Smooth muscle cell of the brain vasculature (primary cell): ENCODE measurements at places on chromosomes 12 and 14.

GRCh38 chr12:66196806-66197205 is 7.8 kb downstream of the IRAK3 start:
- DNase-seq: no peak

- no peak for DNase-seq
Measured at GRCh38 chr12:47378907-47379306, 299.1 kb upstream of the AMIGO2 start.

GRCh38 chr12:10196210-10196609 is 16.5 kb upstream of the GABARAPL1 start:
- DNase-seq: no peak

DNA sequence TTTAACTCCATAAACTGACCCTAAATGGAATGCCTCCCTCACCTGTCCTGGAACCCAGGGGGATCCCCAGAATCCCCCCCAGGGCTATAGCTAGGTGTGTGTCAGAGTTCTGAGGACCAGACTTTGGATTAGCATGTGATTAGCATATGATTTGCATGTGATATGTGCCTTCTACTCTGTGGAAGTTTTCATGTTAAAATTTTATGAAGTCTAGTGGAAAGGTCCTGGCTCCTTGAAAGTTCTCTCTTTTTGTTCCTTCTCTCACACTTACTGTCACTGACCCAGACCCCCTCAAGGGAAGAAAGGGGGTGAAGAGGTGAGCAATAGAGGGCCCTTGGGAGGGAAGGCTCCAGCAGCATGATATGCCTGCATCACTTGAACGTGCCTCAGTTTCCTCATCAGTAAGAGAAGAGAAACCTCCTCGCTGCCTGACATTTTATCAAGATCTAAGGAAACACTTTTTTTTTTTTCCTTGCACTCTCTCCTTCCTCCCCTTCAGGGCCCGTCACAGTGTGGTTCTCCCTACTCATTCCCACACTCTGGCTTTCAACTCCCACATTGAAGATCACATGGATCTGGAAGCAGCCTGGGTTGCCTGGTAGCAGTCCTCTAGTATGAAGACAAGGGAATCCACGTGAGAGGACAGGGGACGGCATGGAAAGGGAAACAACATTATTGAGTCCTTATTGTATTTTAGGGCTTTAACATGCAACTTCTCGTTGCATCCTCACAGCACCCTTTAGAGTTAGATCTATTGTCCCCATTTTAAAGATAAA is 3.3 kb upstream of the C1QL4 start:
- DNase-seq: no peak

DNA sequence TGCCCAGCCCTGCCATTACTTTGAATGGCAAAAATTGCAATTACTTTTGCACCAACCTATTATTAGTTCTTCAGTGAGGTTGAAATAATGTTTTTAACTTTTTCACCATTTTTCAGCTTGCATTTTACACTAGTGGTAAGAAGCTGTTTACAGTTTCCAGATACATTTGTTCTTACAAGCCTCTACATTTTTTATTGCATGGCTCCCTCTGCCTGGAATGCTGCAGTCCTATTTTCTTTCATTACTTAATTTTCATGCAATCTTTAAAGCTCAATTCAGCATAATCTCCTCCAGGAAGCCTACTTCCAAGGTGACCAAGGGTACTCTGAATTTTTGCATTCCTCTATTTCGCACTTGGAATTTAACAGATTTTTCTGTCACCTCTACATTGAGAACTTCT is 33.4 kb downstream of the CCER1 start:
- DNase-seq: no peak

GRCh38 chr14:60561845-60562746 is 53.1 kb downstream of the SIX6 start:
- DNase-seq: peak; percentile 53

GRCh38 chr12:62730649-62731048 is 204.3 kb downstream of the PPM1H start:
- no peak for DNase-seq

GRCh38 chr12:79322905-79323304 is 367.9 kb downstream of the PAWR start:
- DNase-seq: no peak

GRCh38 chr12:27217590-27217989 is 26.5 kb upstream of the STK38L start:
- no peak for DNase-seq

GRCh38 chr12:11687528-11687927 is 38.1 kb downstream of the ETV6 start:
- DNase-seq: no peak

DNA sequence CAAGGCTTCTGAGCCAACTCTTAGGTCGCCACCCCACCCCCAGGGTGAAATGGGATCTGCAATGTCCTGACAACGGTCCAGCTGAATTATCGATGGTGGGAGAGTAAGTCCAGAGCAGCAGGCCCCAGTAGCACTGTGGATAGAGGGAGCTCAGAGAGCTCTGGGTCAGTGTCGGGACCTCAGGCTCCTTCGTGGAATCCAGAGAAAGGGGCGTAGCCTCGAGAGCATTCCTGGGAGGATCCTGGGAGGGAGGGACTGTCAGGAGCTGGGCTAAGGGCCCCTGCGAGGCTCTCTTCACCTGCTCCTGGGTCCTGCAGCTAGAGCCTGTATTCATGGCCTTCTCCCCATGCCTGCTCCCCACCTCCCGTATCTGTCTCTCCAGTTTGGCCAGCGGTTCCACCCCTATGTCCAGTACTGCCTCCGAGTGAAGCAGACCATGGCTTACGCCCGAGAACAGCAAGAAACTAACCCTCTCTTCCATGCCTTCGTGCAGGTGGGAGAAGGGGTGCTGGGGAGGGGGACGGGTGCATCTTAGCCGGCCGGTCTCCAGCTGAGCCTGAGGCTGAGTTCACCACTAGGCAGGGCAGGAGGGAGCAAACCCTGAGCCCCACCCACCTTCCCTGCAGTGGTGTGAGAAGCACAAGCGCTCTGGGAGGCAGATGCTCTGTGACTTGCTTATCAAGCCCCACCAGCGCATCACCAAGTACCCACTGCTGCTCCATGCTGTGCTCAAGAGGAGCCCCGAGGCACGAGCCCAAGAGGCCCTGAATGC is 6.6 kb downstream of the PLEKHG6 start:
- DNase-seq: no peak

GRCh38 chr14:85357120-85357519 is 172.8 kb upstream of the FLRT2 start:
- DNase-seq: no peak

DNA sequence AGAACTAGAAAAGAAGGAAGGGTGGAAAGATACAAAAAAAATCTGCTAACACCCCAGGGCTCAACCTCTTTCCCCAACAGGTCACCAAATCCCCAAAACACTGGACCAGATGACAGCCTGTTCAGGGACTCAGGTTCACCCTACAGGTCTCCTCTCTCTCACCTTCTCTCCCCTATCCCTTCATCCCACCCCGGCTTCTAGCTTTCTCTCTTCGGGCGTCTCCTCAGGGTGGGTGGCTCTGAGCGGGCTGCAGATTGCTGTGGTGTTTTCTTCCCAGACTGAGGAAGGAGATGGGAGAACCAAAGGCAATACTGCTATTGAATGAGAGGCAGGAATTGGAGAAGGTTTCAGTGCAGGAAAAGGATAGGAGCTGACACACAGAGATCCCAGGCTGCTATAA is 39.3 kb downstream of the ANO2 start:
- no peak for DNase-seq

DNA sequence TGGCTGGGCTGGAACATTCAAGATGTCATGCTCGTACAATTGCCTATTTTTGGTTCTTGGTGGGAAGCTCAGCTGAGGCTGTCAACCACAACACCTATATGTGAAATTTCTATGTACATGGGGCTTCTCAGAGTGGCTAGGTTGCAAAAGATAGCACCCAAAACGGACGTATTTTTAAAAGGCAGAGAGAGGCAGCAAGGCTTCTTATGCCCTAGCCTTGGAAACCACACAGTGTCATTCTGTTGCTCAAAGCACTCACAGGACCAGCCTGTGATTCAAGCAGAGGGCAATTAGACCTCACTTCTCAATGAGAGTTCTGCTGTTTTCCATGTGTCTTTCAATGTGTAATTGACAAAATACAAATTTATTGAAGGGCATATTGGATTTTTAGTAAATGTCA is 134.0 kb downstream of the GXYLT1 start:
- no peak for DNase-seq

DNA sequence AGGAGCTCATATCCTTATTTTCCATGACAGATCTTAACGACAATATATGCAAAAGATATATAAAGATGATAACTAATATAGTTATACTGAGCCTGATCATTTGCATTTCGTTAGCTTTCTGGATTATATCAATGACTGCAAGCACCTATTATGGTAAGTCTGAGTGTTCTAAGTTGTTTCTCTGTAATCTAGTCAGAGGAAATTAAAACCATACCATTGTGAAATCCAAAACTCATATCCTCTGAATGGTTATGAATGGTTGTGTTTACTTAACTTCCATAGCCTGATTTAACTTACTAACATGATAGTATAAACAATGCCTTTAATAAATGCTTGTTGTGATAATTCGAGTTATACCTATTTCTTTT is 760 bp downstream of the TMEM19 start:
- DNase-seq: no peak

DNA sequence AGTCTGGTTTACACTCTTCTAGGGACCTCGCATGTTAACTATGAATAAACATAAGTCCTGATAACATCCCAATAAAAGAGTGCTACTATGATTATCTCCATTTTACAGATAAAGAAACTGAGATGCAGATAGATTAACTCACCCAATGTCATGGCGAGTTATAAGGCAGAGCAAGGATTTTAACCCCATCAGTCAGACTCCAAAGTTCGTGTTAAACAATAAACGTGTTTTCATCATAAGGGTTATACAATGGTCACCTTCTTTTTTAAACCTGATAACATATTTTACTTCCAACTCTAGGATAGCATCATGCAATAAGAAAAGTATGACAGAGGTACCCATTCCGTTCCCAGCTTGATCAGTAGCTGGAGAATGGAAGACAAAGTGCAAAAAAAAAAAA is 1.2 kb downstream of the AREL1 start:
- DNase-seq: no peak

DNA sequence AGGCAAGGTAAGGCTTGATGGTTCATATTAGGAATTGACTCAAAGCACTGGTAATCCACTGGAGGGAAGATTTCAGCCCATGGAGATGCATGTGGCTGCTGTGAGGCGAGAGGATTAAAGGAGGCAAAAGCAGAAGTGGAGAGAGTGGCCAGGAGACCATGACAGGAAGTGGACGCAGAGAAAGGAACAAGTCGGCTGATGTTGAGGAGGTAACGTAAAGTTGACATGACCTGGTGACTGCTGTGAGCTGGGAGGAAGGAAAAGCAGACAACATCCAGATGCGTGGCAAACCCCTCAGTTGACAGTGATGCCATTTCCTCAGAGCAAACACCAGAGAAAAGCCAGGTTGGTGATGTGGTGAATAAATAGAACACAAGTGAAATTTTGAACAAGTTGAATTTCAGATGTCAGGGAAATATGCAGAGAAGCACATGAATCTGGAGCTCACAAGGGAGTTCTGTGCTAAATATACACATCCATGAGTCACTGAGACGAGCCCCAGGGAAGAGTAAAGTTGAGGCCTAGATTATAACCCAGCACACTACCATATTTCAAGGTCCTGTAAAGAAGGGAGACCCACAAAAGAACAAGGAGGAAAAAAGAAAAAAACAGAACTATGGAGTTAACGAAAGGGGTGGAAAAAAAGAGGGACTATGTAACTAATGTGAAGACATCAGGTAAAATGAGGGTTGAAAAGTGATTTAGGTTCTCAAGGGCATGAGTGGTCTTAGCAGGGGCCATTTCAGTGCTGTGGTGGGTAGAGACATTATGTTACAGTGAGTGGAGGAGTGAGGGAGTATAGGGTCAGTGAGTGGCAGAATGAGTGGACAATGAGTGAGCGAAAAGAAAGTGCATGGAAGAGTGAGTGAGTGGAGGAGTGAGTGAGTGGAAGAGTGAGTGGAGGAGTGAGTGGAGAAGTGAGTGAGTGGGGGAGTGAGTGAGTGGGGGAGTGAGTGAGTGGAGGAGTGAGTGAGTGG is 61.6 kb upstream of the GZMB start:
- no peak for DNase-seq

- no peak for DNase-seq
Measured at GRCh38 chr14:80387563-80387981, 176.3 kb upstream of the DIO2 start.

- no peak for DNase-seq
Measured at GRCh38 chr12:12019881-12020280, 50.9 kb upstream of the BCL2L14 start.

- no peak for DNase-seq
Measured at GRCh38 chr12:84166812-84167211, 745.8 kb downstream of the SLC6A15 start.

DNA sequence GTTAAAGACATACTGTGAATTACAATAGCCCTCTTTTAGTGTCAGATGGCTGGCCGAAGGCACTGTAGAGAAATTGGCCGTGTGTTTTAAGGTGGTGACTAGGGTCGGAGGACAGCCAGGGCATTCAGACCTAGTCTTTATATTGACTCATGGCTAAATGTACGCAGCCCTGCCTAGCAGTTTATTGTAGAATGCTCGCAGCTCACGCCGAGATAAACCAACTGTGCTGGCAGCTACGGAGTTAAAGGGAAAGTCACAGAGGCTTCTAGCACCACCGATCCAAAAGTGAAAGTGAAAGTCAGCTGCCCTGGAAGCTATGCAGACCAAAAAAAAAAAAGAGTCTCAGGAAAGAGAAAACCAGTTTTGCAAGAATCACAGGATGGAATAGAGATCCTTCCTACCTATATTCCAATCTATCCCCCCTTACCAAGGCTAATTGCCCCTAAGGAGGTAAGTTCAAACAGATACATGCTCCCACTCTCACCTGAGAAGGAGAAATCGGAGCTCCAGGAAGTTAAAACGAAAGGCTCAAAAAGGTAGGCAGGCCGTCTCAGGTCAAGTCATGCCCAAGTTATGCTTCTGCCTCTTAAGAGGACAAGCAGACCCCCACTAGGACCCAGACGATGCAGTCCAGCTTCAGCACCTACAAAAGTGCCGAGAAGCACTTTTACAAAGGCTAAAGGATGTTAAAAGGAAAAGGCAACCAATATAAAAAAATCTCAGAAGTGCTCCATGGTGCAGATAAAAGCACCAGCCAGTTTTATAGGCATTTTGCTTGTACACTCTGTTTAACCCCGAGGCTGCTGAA is 24.8 kb downstream of the KLRK1 start:
- DNase-seq: peak; percentile 69

DNA sequence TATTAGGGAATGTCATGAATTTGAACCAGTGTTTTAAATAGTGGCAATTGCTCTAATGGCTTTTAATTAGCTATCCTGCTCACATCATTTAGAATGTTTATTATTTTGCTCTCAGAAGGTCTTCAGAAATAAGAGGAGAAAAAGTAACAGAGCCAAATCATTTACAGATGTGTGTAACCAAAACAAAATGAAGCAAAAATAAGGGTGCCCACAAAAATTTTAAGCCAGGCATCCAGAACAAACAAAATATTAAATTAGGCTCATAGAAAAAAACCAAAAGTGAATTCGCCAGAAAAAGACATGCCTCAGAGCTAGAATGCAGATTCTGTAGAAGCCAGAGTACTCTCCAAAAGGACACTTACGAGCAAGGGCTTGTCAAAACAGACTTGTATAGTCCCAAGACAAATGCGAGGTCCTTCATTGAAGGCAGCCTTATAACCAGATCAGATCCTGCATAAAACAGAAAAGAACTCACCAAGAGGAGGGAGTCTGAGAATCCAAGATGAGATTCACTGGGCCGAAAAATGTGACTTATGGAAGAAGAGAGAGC is 20.2 kb upstream of the SERPINA1 start:
- DNase-seq: no peak
